ENCODE measurements at places on chromosomes 1 and 21.

DNA sequence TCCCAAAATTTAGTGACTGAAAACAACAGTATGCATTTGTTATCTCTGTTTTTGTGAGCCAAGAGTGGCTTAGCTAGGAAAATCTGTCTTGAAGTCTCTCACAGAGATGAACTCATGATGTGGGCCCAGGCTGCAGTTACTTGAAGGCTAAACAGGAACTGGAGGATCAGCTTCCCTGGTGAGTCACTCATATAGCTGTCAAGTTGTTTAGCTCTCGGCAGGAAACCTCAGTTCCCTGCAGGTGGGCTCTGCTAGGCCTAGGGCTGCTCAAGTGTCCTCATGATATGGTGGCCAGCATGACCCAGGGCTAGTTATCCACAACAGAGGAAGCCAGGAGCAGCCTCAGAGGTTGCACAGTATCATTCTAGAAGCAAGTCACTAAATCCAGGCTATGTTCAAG is 30.2 kb upstream of the DDX59 start:
- peak; percentile 38 for DNase-seq

GRCh38 chr1:207948536-207949250 is 37.8 kb upstream of the CD34 start:
- DNase-seq, result peak; percentile 73

- no peak for DNase-seq
These were observed 186.0 kb downstream of the DUSP10 start for GRCh38 chr1:221555689-221556433.

DNA sequence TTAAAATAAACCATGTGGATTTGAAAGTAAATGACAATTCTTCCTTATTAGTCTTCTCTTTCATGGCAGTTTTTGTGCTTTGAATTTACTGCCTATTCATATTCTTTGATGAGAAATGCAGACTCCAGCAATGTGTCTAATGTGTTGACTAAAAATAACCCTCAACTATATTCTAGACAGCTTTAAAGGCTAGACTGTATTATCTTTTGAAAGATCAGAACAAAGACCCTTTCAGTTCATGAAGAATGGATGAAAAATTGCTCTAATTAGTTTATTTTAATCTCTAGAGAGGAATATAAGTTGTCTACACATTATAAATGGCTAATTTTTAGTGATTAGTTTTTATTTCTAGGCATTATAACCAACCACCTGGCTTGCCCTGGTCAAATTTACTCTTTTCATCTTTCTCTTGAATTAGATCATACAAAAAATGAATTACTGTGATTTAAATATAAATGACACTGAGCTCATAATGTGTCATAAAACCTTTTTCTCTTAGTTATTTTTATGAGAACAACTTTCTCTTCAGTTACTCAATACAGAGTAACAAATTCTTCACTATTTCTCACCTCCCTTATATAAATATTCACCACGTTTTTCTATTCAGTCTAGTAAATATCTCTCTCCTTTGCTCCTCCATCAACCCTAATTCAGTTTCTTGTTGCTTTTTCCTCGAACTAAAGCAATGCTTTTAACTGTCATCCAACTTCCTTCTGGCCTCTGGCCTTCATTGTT is 428.5 kb upstream of the TMPRSS15 start:
- no peak for DNase-seq

GRCh38 chr1:181704546-181704945 is 221.2 kb downstream of the CACNA1E start:
- no peak for DNase-seq

- no peak for DNase-seq
These were observed 649 bp downstream of the AHDC1 start for GRCh38 chr1:27603309-27603680.

All from AG10803 (cell line).